SK-N-MC (cell line): ENCODE measurements at places on chromosomes 11 and 22.

- DNase-seq, result no peak
These were observed 13.4 kb upstream of the NECTIN1 start for GRCh38 chr11:119742263-119742861.

- DNase-seq, result no peak
These were observed 80.9 kb upstream of the MYO18B start for GRCh38 chr22:25661073-25661472.

DNA sequence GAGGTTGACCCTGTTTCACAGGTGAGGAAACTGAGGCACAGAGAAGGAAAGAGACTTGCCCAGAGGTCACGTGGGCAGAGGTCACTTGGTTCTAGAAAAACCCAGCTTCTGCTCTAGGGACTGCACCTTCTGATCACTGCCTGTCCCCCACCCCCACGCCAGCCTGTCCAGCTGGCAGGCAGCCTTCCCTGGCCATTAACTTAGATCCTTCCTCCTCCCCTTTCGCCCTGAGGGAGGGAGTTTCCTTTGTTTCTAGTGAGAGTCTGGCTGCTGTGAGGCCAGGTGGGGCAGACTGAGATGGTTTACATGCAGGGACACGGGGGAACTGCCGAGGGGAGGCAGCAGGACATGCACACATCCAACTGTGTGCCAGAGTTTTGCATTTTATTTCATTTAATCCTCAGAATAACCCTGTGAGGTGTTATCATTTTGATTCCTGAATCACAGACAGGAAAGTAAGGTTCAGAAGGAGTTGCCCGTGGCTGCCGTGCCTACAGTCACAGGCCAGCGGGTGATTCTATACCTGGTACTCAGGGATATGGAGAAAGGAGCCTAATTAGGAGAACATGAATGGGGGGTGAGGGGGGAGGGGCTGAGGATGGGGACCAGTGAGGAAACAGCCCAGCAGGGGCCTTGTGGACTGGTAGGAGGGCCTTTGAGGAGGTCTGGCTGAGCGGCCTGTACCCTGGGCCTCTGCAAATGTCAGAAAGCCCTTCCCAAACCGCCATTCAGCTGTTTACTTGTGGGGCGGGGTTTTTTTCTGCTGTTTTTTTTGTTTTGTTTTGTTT is 3.4 kb downstream of the FAM83F start:
- no peak for DNase-seq

DNA sequence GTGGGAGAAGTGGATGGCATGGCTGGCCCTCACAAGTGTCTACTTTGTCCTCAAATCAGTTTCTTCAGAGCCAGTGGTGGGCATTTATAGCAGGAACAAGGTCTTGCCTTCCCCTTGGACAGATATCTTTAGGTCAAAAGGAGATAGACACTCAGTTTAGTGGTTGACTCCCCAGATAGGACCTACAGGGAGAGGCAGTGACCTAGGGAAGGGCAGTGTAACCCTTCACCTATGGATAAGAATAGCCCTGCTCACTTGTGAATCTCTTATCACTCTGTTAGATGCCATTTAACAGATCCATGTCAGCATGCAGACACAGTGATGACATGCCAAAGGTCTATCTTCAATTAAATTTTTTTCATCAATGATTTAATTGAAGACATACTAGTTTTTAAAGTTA is 11.0 kb downstream of the BCO2 start:
- DNase-seq, result no peak

GRCh38 chr11:107337917-107338316 is 119.7 kb downstream of the CWF19L2 start:
- no peak for DNase-seq

DNA sequence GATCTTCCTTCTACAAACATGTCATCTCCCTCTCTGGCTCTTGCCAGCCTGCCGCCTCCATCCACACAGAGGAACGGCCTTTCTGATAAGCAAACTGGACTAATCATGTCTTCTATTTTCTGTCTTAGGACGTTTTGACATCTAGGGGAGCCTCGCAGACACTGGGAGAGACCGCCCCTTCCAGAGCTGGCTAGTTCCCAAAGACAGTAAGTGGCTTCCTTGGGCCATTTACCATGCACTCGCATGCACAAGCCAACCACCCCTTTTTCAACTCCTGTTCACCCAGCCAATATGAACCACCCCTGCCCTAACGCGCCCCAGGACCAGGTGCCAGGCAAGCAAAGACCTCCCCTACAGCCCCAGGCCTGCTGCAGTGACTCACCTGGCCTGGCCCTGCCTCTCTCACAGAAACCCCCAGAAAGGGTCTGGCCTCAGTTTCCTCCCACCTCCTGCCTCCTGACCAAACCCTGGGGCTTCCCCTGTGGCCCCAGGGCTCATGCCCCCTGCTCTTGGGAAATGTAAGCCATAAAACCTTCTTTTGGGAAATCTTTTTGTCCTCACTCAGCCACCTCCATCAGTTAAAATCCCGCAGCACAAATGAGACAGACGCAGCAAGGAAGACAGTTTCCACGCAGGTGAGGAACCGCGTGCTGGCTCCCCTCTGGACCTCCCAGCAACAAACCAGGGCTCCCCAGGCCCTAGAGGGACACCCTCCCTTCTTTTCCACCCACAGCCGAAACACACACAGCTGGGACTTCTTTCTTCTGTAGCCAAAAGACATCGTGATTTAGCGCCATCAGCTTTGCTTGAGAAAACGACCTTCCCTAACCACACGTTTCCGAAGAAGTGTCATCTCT is 38.5 kb downstream of the SHANK2 start:
- no peak for DNase-seq

- no peak for DNase-seq
These were observed 79.7 kb upstream of the LINC01488 start for GRCh38 chr11:69401715-69402114.

DNA sequence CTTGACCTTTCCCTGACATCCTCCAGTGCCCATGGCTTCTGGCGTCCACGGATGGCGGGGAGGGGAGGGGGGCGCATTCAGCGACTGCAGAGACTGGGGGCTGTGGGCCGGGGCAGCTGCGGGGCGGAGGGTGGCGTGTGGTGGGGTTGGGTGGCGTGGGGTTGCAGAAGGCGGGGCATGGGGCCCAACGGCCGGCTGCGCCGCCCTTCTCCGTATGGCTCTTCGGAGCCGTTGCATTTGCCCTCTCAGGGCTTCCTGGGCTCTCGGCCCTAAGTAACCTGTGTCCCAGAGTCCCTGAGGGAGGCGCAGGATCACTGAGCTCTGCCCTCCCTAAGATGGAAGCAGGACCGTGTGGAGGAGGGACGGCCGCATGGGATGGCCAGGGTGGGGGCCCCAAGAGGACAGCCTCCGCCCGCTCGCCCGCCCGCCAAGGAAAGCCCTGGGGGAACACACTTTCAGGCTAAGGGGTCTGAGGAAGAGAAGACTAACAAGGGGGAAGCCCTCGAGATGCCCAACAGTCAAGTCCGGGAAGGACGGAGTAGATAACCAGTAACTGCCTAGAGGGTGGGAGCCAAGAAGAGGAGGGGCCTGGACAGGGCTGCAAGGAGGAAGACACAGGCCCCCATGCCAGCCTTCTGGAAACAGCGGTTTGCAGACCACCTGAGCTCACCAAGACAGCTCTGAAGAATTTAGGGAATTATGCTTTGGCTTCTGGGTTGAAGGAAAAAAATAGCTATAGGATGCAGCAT is 9.2 kb upstream of the AIFM3 start:
- DNase-seq, result no peak

GRCh38 chr22:38504731-38505540 is 1.2 kb downstream of the DDX17 start:
- DNase-seq, result no peak

GRCh38 chr11:71199226-71199820 is 53.1 kb downstream of the SHANK2 start:
- no peak for DNase-seq
